Pulmonary artery endothelial cell (primary cell): ENCODE measurements at places on chromosomes 13 and 19.
A peak's percentile ranks its signal among the peaks of the same experiment; 100 is the strongest.

DNA sequence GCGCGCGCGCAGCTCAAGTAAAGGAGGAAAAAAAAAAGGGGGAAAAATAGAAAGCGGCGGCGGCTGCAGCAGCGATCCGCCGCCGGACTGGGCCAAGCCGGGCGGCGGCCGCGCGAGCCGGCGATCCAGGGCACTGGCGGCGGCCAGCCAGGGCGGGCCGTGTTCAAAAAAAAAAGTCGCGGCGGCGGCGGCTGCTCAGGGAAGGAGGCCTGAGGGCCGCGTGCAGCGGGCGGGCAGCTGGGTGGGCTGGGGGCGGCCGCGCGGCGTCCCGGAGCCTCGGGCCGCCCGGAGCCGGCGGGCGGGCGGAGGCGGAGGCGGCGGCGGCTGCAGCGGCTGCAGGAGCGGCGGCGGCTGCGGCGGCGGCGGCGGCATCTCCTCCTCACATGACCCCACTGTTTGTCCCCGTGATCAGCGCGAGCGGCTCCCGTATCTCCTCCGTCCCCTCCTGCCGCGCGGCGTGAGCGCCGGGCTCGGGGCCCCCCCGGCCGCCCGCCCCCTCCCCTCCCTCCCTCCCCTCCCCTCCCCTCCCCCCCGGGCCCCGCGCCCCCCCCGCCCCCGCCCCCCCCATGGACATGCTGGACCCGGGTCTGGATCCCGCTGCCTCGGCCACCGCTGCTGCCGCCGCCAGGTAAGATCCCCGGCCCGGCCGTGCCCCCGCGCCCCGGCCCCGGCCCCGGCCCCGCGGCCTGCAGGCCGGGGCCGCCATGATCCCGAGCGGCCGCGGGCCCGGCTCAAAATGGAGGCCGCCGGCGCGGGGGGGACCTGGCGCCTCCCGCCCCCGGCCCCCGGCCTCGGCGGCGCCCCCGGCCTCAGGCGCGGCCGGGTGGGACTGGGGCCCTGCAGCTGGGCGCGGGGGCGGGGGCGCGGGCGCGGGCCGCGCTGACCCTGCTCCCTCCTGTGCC is at the start of gene USF2:
USF2 (plus strand) TSS at position 427 of the 902 bp plus-strand sequence; CDS start at position 567, 140 bp downstream.
- peak; percentile 20 for DNase-seq

DNA sequence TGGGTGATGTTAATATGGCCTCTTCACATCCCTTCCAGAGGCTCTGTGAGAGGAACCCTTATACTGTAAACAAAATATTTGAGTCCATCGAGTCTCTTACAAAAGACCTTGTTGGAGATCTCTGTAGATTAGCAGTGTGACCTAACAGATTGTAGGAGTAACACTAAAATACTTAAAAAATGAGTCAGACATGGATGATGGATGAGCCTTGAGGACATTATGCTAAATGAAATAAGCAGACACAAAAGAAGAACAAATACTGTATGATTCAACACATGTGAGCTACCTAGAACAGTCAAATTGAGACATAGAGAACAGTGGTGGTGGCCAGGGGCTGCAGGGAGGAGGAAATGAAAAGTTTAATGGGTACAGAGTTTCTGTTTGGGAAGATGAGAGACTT is 152.2 kb upstream of the UBL3 start:
- DNase-seq, result no peak

- no peak for DNase-seq
These were observed 5.4 kb upstream of the TMPRSS9 start for GRCh38 chr19:2354670-2355069.

- no peak for DNase-seq
These were observed 666 bp upstream of the ZNF320 start for GRCh38 chr19:52898101-52898500.

GRCh38 chr13:106296723-106297122 is 238.7 kb downstream of the EFNB2 start:
- no peak for DNase-seq

- no peak for DNase-seq
These were observed 38.2 kb upstream of the IGSF23 start for GRCh38 chr19:44575116-44575700.

- DNase-seq, result no peak
These were observed 75.2 kb downstream of the RXFP2 start for GRCh38 chr13:31814536-31814935.

DNA sequence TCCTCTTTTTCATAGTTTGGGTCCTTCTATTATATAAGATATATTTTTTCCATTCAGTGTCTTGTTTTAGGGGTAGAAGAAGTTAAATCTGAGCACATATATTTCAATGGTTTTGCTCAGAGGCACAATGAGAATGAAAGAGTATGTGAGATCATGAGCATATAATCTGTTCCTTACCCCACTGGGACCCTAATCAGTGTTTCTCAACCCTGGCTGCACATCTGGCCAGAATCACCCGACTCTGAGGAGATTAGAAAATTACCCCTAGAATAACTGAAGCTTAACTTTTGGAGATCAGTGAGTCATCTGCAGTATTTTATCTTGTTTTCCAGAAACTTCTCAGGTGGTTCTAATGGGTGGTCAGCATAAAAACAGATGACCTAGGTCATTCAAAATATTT is 782 bp downstream of the CYSLTR2 start:
- no peak for DNase-seq

GRCh38 chr13:37923236-37923635 is 53.7 kb upstream of the TRPC4 start:
- DNase-seq, result no peak

DNA sequence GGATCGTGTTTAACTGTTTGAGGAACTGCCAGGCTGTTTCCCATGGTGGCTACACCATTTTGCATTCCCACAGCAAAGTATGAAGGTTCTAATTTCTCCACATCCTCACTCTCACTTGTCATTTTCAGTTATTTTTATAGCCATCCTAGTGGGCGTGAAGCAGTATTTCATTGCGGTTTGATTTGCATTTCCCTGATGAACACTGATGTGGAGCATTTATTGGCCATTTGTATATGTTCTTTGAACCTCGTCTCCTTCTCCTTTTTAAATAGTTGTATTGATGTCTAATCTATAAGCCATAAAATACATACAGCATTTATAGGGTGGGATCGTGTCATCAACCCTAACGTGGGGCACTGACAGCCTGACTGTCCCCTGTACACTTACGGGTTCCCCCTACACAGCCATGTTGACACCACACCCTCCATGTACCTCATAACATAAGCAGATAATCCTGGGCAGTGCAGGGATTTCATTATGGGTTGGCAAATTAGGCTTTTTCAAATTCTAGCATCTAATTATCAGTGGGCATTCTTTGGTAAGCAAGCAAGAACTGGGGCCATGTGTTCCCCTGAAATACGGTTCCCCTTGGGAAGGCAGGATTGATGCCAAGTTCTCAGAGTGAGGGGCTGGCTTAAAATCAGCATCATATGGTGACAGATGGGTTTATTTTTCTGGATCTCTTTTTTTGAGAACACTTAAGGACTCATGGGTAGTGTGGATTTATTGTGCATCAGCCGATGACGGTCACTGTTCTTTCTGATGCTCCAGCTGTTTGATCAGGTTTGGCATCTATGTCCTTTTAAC is 11.6 kb upstream of the ZBTB45 start:
- DNase-seq, result no peak

- no peak for DNase-seq
These were observed 7.8 kb downstream of the ZNF536 start for GRCh38 chr19:30379841-30380610.

DNA sequence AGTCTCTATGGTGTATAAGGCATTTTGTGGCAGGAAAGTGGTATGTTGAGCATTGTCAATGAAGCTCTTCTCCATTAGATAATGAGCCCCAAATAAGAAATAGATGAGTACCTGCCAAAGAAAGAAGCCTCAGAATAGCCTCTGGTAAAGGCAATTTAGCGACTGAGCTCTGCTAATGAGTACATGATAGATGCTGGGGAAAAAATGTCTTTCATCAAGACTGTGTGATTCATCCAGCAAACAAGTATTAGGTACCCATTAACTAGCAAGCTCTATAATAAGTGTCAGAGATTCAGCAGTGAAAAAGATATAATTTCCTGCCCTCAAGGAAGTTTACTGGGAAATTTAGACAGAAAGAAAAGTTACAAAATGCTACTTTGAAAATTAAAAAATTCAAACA is 294.6 kb downstream of the ITGBL1 start:
- DNase-seq, result no peak

GRCh38 chr13:31045286-31046081 is 113.0 kb downstream of the TEX26 start:
- peak; percentile 90 for DNase-seq

DNA sequence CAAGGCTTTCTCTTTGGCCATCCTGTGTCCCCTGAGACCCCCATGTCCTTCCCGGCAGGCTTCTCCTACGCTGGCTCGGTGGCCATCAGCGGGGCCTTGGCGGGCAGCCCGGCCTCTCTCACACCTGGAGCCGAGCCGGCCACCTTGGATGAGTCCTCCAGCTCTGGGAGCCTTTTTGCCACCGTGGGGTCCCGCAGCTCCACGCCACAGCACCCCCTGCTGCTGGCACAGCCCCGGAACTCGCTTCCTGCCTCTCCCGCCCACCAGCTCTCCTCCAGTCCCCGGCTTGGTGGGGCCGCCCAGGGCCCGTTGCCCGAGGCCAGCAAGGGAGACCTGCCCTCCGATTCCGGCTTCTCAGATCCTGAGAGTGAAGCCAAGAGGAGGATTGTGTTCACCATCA is 14.2 kb downstream of the PLEKHJ1 start:
- DNase-seq, result no peak

DNA sequence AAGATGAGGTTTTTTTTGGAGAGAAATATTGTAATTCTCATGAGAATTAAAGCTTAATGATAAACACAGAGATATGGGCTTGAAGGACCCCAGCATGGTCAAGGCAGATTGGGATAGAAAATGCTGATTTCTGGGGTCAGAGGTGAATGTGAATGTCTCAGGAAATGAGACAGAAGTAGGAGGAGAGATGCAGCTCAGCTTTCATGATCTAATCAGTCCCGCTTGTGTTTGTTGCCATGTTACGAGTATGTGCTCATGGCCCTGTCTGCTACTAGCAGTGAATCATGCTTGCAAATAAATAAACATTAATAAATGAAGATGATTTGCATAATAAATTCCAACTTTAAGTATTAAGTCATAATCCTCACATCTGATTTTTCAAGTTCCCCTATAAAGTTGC is 23.0 kb upstream of the NDFIP2 start:
- peak; percentile 40 for DNase-seq

DNA sequence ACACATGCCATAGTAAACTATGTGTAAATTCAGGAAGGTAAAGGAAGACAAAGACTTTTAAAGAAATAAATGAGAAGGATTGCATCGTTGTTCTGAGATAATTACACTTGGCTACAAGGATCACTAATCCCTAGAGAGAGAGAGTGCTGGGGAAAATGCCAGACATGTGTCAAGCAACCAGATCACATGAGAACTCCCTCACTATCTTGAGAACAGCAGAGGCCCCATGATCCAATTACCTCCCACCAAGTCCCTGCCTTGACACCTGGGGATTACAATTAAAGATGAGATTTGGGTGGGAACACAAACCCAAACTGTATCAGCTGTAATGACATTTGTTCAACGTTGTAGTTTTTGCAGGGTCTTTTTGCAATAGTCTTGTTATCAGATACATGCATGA is 1600.9 kb upstream of the MIR17HG start:
- DNase-seq, result no peak

- DNase-seq, result no peak
These were observed 13.3 kb downstream of the CDC16 start for GRCh38 chr13:114248011-114248410.

GRCh38 chr13:26883613-26884257 is 123.1 kb upstream of the GPR12 start:
- no peak for DNase-seq

- DNase-seq, result no peak
These were observed 177.3 kb downstream of the PCDH9 start for GRCh38 chr13:67052550-67053490.

- DNase-seq, result no peak
These were observed 323.9 kb downstream of the MZT1 start for GRCh38 chr13:72403396-72404010.

DNA sequence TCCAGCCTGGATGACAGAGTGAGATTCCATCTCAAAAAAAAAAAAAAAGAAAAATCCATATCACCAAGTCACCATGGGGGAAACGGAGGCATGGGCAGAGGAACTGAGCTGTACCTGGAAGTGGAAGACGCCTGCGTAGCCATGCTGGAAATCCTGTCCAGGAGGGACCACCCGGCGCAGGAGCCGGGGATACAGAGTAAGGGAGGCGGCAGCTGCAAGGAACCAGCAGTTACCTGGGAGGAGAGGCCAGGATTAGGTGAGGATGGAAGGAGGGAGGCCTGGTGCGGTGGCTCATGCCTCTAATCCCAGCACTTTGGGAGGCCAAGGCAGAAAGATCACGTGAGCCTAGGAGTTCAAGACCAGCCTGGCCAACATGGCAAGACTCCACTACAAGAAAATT is 2.0 kb downstream of the CAPN12 start:
- no peak for DNase-seq
